ENCODE measurements at places on chromosomes 1 and 21.

DNA sequence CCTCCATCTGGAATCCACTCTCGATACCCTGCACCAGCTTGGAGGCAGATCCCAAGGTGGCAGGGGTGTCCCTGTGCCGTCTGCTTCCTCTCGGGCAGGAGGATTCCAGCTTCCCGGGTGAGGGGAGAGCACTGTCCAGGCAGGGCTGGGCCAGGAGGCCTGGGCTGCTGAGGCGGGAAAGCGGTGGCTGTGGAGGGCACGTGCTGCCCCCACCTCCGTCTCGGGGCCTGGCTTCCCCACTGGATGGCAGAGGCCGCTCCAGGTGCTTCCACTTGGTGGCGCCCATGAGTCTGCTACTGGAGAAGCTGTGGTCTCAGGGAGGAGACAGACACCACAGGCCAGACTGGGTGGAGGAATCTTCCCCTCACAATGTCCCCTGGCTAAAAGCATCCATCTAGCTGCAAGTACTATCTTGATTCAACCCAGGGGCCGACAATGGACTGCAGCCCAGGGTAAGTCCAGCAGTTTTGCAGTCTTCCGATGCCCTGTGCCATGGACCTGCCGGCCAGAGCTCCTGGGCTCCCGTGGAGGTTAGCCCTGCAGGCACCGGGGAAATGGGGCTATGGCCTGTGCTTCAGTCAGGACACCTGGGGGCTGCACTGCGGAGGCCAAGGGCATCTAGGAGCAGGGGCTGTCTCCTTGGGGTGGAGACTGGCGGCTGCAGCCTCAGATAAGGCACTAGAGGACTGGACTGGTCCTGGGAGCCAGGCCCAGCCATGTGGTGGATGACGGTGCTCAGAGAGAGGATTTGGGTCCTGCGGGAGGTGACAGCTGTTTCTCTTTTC is 41.3 kb upstream of the EIF4G3 start:
- no peak for DNase-seq

DNA sequence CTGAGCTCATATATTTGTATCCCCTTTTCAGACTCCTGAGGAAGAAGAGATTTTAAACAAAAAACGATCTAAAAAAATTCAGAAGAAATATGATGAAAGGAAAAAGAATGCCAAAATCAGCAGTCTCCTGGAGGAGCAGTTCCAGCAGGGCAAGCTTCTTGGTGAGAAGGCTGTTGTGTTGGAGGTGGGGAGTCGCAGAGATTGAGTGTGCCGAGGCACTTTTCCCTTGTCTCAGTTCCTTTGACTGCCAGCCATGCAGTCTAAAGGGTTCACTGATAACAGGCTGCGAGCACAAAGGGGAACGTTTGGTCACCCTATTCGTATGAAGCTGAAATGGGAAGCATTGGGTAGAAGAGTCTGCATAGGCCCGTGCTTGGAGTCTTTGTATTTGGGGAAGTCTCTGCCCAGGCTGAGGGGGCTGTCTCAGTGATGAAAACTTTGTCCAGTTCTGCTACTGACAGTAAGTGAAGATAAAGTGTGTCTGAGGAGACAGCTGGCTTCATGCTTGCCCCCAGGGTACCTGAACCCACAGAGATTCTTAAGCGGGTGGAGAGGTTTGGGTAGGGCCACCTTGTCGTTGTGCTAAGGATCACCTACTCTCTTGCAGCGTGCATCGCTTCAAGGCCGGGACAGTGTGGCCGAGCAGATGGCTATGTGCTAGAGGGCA is 2.8 kb downstream of the RPS8 start:
- no peak for DNase-seq

DNA sequence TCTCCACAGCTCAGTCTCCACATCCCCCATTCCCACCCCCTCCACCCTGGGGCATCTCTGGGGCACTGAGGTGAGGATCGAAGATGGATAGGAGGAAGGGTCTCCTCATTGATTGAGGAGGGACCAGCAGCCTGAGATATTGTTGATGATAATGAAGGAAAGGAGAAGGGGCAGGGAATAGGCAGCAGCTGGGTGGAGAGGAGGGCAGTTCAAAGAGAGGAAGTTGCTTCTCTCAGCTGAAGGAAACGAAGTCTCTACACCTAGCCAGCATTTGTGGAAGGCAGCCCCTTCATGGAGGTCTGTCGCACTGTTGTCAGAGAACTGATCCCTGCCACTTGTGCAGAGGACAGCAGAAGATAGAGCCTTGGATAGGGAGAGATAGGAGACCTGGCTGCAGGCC is 5.7 kb downstream of the KNCN start:
- no peak for DNase-seq

- DNase-seq: no peak
These were observed 32.5 kb downstream of the RGS13 start for GRCh38 chr1:192668409-192668983.

DNA sequence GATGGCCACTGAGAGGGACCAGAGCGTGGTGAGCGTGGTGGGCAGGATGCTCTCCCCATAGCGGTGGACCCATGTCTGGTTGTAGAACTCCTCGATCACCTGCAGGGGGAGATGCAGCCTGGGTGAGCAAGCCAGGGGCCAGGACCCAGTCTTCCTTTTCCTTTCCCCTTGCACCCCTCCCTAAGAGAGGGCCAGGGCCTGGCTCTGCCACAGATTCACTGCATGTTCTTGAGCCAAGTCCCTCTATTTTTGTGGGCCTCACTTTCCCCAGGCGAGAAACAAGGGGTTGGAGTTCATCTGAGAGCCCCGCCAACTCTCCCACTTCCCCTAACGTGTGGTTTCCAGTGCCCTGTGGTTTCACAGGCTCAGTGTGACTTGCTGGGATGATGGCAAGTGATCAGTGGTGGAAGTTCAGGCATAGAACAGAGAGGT is 27.5 kb downstream of the SLC2A1 start:
- DNase-seq: no peak

GRCh38 chr1:93888900-93889299 is 9.9 kb upstream of the DNTTIP2 start:
- no peak for DNase-seq

DNA sequence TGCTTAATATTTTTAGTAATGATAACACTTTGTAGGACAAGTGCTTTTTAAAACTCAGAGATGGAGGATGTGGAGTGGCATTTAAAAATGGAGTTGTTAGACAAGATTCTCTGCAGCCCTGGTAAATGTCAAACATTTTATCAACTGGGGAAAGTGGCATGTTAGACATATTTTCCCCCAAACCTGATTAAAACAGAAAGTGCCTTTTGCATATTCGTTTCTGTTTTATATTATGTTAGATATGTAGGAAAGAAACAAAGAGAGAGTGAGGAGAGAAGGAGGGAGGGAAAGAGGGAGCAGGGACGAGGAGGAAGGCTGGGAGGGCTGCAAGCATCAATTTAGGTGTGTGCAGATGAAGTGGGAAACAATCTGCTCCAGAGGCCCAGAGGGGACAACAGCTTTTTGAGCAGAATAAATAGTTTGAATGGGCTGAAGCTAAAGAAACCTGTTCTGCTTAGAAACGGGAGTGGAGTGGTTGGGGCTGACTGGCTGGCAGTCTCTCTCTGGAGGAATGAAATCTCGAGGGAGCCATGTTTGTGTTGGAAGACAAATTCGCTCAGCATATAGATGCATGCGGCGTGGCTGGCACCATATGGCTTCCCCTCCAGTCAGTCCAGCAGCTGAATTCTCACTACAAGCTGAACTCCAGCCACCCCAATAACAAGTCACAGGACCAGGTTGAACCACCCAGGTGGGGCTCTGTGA is 502.2 kb downstream of the AJAP1 start:
- DNase-seq: no peak

DNA sequence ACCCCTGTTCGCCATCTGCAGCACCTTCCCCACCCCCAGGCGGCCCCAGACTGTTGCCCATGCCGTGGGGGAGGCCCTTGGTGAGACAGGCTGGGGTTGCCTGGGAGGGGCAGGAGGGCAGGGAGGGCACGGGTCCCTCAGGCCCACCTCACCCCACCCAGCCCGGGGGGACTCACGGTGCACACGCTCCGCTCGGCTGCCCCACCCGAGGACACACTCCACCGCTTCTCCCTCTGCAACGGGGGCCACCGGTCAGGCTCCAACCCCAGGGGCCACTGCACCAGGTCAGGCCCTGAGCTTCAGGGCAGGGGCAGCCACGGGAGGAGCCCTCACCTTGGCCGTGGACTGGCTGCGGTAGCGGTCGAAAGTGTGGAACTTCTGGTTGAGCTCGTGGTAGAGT is 24.0 kb upstream of the COL16A1 start:
- DNase-seq: no peak

- no peak for DNase-seq
These were observed 18.1 kb downstream of the RGS2 start for GRCh38 chr1:192826791-192827546.

DNA sequence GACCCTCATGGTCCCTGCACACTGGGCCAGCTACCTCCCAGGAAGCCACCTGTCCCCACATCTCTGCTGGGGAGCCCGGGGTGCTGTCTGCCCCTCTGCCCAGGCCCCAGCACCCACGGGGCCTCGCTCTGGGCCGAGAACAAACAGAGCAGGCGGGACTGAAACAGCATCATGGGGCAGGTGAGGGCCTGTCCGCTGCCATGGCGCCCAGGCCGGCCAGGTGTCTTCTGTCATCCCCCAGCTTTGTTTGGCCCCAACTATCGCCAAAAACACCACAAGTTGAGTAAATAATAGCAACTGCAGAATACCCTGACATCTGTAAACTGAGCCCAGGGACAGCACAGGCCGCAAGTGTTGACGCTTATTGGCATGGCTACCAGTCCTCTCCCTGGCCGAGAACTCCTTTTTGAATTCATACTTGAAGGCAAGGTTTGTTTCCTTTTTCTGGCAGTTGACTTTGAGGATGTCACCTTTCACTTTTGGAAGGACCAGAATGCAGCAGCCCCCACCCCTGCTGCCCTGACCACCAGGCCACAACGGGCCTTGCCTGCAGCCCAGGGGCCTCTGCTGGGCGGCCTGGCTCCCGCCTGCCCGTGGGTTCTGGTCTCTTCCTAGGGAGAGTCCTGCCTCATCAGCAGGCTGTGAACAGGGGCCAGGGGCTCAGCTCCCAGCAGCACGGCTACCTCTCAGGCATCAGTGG is 152.7 kb downstream of the CASZ1 start:
- no peak for DNase-seq

GRCh38 chr1:21499283-21499950 is 9.8 kb upstream of the ALPL start:
- no peak for DNase-seq

DNA sequence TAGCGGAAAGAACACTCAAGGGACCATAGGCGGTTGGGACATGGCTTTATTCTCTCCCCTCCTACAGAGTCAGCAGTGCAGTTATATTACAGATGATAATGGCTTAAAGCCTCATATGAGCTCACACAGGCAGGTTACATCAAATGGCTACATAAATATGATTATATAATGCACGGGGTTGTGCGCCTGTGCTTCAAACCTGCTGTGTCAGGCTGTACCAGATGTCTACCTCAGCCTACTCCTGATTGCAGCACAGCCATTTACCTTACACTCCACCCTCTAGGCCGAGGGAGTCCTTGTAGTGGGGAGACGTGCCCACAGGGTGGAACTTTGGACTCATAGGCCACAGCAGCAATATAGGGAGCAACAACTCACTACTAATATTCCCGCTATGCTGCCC is 16.4 kb upstream of the TBX19 start:
- no peak for DNase-seq

DNA sequence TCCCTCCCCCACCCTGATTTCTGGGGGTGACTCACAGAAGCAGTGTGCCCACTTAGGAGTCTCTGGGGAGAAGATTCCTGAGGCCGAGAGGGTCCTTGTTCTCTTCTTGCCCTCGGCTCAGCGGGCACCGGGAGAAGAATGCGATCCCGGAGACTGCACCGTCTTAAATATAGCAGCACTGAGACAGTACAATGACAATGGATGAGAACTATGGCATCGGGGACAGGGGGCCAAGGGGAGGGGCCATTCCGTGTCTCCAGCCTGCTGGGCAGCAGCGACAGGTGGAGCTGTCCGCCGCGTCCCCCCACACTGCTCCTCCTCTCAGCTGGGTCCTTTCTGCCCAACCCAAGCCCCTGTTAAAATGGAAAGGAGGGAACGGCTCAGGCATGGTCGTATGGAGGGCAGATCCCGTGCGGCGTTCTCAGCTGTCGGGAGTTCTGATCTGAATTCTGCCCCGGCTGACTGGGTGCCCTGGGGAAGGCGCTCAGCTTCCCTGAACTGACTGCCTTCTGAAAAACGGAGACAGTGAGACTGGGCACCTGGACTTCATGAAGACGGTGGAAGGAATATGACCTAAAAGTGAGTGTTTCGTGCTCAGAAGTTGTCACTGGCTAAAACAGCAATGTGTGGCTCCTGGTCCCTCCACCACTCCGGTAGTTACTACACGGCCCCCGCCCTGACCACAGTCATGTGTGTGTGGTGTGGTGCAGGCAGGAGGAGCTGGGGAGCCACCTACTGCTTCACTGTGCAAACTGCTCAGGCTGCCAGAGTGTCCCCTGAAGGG is at the start of gene MYOM3:
TSS of gene MYOM3 (minus strand) at position 140 of the 784 bp plus-strand sequence. CDS start 3,499 bp downstream, outside the sequence.
- peak; percentile 85 for DNase-seq

GRCh38 chr1:219797009-219797408 is 131.3 kb downstream of the SLC30A10 start:
- DNase-seq: no peak

- no peak for DNase-seq
These were observed 78.2 kb downstream of the MAP3K7CL start for GRCh38 chr21:29208682-29209059.

GRCh38 chr1:22131875-22132486 is 10.9 kb downstream of the WNT4 start:
- peak; percentile 24 for DNase-seq

DNA sequence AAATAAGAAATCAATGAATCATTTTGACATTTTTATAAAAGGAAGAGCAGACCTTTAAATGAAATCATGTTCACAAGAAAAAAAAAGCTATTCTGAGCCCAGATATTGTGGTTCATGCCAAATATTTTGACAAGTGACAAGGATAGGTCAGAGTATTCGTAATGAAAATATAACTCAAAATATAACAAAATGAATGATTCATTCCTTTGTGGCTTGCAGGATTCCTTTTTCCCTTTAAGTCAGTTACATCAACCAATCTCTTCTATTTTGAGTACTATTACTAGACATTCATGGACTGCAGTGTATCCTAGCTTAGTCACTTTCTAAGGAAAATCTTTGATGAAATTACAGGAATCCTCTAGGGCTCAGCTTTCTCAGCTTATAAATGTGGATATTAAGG is 188.7 kb downstream of the COL11A1 start:
- DNase-seq: no peak

Data from SW480 (cell line).